Stimulated activated CD8-positive, alpha-beta memory T cell treated with anti-CD3 and anti-CD28 coated beads, Interleukin-15, amount 100 ng/mL, for 1 hour (primary cell): ENCODE measurements at places on chromosomes 6 and 20.

DNA sequence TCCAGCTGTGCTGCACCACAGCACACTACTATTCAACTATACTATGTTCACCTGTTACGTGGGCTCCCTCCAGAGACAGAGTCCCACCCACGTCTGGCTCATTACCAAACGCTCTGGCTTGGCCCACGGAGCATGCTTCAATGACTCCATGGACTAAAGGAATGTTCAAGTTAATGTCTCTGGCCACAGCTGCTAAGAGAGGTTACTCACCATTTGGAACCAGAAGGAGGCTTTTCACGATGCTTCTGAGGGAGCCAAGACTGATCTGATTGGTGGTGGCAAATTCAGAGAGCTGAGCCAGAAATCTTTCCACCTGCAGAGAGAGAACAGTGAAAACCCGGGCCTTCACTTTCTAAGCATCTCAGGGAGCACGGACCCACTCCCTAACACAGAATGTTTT, 15.6 kb downstream of the COMMD7 start:
- DNase-seq, result no peak

DNA sequence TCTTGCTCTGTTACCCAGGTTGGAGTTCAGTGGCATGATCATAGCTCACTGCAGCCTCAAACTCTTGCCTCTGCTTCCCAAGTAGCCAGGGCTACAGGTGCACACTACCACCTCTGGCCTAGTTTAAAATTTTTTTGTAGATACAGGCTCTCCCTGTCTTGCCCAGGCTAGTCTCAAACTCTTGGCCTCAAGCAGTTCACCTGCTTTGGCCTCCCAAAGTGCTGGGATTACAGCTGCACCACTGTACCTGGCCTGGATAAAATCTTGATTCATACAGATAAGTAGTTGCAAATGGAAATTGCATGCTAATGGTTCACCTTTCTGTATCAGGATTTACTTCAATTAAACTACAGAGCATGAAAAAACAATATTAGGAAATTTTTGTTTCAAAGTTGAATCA, 4.2 kb downstream of the CD2AP start:
- no peak for DNase-seq

- no peak for DNase-seq
These were observed 2.6 kb downstream of the TRAF3IP2 start for GRCh38 chr6:111603040-111603439.

GRCh38 chr20:62624325-62624690, 18.0 kb upstream of the SLCO4A1 start:
- DNase-seq, result no peak

DNA sequence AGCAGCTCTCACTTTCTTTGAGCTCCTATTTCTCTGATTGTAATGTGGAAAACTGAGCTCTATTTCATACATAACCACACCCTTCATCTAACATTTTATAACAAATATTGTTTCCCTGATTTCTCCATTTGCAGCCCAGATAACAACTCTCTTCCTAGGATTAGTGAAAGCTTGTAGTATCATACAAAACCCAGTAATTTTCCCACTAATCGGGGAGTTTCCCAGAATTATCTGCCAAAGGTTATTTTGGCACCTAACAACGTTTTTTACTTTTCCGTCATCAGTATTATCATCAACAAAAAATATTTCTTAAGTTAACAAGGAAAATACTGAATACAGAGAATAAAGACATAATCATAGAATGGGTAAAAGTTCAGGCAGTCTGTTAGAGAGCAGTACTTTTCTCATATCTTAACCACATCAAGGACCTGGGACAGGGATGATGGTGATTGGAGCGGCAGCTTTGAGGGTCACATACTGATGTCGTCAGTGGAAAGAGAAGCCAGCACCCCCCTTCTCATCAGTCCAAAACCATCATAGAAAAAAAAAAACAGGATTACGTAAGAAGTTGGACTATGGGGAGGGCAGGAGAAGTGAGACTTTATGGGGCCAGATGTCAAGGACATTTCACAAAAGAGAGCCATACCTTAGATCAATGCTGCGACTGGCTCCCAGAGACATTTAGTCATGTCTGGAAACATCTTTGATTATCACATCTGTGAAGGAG, 166.1 kb upstream of the TNFAIP3 start:
- no peak for DNase-seq

GRCh38 chr6:133748628-133749027, 140.3 kb upstream of the TCF21 start:
- DNase-seq, result no peak

- no peak for DNase-seq
These were observed 106.1 kb upstream of the ADGRF4 start for GRCh38 chr6:47592131-47592840.
